ENCODE measurements at places on chromosomes 2 and 18.
A peak's percentile ranks its signal among the peaks of the same experiment; 100 is the strongest.

DNA sequence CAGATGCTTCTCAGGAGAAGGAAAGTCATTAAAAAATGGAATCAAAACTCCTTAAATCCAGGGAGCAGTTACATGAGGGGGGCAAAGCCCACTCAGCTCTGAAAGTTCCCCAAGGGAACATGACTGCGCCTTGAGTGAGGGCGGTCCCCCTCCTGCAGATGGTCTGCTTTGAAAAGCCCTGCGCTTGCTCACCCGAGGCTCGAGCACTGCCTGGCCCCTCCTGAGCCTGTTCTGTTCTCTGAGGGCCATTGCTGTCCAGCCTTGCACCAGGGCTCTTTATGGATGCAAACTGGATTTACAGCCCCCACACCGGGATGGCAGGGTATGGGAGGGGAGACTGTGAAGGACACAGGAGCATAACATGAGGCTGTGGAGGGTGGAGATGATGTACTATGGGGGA, 37.8 kb upstream of the DNMT3A start:
- no peak for DNase-seq

GRCh38 chr2:101446869-101447268, 28.0 kb downstream of the RFX8 start:
- DNase-seq, result no peak

- DNase-seq, result no peak
These were observed 10.1 kb upstream of the STK17B start for GRCh38 chr2:196181484-196181883.

DNA sequence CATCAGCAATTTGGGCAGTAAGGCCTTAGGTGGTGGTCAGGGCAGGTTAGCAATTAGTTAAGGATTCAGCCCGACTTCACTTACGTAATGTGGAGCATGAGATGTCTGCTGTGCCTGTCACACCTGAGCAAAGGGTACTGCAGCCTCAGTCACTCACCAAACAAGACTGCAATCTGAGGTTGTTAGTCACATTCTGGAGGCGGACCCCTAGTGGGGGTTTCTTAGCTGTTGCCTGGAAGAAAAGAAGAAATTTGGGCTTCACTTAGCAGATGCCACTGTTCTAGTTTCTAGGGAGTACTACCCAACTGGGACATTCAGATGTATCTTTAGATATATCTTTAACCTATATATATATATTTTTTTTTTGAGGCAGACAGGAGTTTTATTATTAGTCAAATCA, 529.9 kb downstream of the SLC4A3 start:
- no peak for DNase-seq

DNA sequence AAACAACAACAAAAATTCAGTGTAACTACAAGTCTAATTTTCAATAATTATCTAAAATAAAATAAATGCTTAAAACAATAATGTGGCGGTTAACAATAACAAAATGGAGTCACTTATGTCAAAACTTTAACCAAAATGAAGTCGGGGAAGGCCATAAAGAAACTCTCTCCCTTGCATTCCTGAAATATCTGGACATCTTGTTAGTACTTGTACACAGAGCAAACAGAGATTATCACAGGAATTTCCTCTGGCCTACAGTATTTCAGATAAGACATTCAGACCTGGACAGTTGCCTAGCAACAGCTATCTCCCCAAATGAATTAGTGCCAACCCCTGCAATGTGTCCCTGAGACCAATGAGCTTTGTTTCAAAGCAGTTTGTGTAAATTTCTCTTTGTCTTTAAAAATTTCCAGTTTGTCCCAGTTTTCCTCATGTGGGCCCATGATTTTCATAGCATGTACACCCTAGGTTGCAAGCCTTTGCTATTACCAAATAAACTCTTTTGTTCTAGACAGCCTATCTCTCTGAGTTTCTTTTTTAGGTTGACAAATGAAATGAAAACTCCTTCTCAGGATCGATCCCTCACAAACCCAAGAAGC, 68.6 kb downstream of the EXOC6B start:
- peak; percentile 67 for DNase-seq

DNA sequence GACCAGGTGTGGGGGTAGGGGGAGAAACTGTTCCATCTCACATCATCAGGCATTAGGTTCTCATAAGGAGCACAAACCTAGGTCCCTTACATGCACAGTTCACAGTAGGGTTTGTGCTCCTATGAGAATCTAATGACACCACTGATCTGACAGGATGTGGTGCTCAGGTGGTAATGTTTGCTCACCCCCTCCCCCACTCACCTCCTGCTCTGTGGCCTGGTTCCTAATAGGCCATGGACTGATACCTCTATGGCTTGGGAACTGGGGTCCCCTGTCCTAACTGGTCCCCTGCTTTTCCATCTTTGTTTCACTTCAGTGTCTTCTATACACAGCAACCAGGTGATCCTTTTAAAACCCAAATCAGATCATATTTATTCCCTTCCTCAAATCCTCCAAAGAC, 267.8 kb downstream of the TNS1 start:
- DNase-seq, result no peak

DNA sequence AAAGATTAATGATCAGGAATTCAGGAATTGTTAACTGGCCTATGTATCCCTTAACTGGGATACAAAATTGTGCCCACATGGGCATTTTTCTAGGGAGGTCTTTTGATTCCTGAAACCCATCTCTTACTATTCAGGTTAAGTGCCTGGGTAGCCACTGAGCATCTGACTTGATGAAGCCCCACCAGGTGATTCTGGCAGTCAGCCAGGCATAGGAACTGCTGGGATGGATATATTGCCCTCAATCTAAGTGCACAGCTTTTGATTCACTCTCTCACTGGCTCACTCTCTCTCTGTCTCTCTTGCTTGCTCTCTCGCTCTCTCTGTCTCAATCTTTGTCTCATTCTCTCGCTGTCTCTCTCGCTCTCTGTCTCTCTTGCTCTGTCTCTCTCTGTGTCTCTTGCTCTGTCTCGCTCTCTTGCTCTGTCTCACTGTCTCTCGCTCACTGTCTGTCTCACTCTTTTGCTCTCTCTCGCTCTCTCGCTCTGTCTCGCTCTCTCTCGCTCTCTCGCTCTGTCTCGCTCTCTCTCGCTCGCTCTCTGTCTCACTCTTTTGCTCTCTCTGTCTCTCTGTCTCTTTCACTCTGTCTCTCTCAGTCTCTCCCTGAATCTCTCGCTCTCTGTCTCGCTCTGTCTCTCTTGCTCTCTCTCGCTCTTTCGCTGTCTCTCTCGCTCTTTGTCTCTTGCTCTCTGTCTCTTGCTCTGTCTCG, 22.3 kb downstream of the INPP1 start:
- no peak for DNase-seq
